Adrenal gland (tissue), 19 donors: ENCODE measurements at places on chromosomes 2 and 18. TPM values are rescaled to one million over a fixed set of nuclear protein-coding genes. Genes with fewer than 3 reads are reported as not detected.

DNA sequence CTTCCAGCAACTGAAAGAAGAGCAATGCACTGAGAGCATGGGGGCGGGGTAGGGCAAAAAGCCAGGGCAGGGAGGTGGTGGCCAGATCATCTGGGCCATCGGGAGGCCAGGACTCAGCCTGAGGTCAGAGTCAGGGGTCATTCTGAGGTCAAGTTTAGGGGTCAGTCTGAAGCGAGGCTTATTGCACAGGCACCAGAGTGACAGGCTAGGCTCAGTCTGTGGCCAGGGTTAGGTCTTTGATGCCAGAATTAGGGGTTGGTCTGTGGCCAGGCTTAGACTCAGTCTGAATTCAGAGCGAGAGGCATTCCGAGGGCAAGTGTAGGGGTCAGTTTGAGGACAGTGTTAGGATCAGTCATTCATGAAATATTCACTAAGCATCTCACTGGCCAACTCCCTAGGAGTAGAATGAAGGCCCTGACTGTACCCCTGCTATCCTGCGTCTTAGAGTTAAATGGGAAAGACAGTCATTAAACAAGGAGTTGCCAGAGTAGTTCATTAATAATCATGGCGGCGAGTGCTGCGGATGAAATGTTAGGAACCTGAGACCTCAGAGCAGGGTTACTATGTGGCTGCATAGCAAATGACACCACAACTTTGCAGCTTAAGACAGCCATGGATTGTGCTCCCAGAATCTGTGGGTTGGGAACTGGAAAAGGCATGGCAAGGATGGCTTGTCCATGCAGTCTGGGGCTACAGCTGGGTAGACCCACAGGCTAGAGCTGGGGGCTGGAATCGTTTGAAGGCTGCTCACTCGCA lies 198.7 kb downstream of the CYP26B1 start:
- no peak for DNase-seq

- no peak for DNase-seq
These were observed 211.0 kb upstream of the SIX2 start for GRCh38 chr2:45220227-45220626.

GRCh38 chr2:78051480-78051879 lies 529.3 kb upstream of the LRRTM4 start:
- DNase-seq, result no peak

DNA sequence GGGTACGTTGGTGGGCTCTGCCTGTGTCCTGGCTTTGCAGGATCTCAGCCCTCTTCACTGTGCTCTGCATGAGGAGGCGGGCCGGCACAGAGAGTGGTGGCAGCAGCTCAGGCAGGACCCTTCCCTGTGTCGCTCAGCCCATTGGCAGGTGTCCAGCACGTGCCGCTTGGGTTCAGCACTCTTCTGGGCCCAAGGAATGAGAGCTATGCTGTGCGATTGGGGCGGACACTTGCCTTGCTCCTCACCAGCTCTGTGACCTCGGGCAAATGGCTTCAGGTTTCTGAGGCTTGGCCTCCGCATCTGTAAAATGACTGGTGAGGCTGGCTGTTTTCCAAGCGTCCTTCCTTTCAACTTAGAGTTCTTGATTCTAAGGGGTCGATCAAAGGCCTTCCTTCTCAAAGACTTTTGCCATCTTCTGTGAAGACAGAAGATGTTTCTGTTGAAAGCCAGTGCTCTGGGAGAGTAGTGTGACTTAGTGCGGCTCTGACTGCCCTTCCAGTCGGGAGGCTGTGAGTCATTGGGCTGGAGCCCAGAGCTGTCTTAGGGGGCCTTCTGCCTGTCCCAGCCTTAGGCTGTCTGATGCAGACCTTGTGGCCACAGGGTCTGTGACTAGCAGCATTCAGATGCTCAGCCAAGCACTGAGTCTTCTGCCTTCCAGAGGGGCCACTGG lies 35.6 kb downstream of the GLI2 start:
- peak; percentile 52 for DNase-seq

GRCh38 chr18:75376004-75376403 lies 51.5 kb downstream of the SMIM21 start:
- no peak for DNase-seq

GRCh38 chr2:174024524-174025270 lies 59.5 kb upstream of the SP3 start:
- DNase-seq, result peak; percentile 73

DNA sequence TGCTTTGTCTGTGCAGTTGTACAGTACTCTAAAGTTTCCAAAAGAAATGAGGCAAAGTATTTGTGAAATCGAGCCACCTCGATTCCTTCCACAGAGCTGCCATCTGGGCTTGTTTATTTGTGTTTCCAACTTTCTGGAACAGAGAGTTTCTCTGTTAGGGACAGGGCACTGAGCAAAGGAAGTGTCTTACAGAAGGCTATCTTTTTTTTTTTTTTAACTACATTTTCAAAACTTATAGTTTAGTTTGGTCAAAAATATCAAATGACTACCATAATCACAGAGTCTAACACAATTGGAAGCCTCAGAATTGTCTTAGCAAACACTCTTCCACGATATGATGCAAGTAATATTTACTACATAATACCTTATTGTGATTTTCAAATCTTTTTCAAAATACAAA lies 796 bp downstream of the RFTN2 start:
- DNase-seq, result no peak

- DNase-seq, result no peak
These were observed 7.7 kb downstream of the APLF start for GRCh38 chr2:68475110-68475509.

GRCh38 chr2:65364986-65365733 lies 67.2 kb downstream of the SPRED2 start:
- no peak for DNase-seq

DNA sequence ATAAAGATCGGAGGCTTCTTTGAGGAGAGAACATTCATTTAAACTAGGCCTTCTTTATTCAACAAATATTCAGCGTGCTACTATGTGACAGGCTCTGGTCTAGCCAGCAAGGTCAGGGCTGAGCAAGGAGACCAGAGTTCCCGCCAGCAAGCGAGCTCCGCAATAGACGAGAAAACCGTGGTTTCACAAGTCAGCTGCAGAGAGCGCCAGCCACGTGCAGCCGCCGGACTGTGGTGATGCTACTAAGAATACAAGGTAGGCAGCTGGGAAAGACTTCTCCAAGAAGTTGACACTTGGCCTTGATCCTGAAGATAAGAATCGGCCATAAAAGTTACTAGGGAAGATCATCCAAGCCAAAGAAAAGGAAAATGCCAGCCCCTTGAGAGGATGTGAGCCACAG lies 533.7 kb upstream of the SALL3 start:
- no peak for DNase-seq

DNA sequence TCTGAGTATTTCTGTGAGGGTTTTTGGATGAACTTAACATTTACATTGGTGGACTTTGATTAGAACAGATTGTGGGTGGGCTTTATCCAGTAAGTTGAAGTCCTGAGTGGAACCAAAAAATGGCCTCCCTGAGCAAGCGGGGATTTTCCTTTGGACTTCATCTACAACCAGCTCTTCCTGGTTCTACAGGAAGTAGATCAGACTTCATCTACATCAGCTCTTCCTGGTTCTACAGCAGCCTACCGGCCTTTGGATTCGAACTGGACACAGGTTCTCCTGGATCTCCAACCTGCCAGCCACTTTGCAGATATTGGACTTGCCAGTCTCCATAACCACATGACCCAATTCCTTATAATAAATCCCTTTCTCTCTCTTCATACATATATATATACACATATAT lies 79.9 kb upstream of the STK39 start:
- DNase-seq, result no peak

GRCh38 chr18:35241448-35241804 lies 592 bp downstream of the ZNF397 start:
- no peak for DNase-seq

GRCh38 chr18:22998344-22998743 lies 65.2 kb downstream of the RBBP8 start:
- DNase-seq, result no peak

- no peak for DNase-seq
These were observed 780.1 kb upstream of the LINC00305 start for GRCh38 chr18:64929036-64929435.

GRCh38 chr18:23122334-23123229 lies 12.7 kb upstream of the CABLES1 start:
- no peak for DNase-seq

DNA sequence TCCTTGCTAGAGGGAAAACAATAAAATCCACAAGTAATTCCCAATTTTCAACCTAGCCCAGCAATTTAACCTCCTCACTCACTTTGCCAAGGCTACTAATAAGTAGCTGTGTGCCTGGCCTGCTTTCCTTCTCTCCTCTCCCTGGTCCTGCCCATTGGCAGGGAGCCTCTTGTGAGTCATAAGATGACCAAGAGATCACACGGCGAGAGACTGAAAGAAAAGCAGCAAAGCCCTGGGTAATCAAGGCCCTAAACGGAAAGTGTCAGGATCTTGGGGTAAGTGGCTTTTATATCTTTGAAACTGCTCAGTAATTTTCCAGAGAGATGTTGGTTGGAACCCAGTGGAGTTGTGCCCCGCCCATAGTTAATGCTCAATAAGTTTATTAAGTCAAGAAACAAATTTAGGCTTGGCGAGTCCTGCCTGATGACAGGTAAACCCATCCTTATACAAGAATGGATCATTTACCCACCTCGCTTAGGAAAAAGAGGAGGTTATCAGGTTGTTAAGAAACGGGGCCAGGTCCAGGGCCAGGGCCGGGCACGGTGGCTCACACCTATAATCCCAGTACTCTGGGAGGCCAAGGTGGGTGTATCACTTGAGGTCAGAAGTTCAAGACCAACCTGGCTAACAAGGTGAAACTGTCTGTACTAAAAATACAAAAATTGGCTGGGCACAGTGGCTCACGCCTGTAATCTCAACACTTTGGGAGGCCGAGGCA lies 10.0 kb upstream of the ADAM17 start:
- peak; percentile 89 for DNase-seq

DNA sequence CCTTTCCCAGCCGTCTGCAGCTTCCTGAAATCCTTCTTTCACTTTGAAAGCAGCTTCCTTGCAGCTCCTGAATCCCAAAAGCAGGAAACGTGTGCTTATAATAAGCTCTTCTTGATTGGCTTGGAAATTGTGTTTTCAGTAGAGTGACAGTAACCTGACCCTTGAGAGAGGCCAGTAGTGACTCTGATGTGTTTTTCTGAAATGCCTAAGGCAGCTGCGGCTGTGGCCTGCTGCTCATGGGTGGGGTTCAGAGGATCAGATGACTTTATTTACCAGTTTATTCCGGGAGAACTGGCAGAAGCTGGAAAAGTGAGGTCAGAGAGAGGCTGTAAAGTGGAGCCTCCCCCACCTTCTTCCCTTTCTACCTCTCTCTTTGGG lies 31.9 kb upstream of the RPIA start:
- DNase-seq, result no peak

DNA sequence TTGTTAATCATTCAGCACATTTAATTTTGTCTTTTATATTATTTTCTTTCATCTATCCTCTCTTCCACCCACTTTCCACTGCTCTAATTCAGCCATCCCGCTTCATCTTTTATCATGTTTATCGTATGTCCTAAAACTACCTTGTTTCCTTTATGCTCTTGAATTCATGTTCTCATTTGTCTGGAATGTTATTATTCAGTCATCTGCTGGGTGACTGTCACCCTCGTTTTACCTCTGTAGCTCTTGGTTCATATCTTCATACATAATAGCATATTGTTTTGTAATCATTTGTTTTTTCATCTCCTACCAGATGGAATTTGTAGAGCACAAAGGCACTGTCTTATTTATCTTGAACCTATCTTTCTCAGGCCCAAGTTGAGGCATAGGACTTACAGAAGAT lies 37.0 kb downstream of the SMCHD1 start:
- no peak for DNase-seq

DNA sequence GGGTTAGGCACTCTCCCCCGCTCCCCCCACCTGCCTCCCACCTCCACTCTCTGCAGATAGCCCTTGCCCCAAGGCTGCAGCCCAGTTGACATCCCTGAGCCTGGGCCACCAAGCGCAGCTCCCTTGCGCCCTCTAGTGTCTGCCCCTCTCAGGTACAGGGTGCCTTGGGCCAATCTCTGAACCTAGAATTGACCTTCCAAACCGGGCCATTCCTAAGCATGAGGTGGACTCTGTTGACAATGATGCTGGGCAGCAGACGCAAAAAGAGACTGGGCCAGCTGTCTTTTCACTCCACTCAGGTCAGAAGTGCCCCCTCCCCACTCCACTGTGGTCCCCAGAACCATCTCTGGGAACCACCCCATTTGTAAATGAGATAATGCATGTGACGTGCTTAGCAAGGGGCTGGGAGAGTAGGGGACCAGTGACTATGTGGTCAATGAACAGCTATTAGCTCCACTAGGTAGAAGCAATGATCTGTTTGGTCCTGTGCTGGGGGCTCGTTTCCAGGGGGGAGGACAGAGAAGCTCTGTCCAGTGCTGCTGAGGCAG lies 43.3 kb upstream of the PLB1 start:
- peak; percentile 91 for DNase-seq

GRCh38 chr2:56021136-56021474 lies 97.5 kb upstream of the EFEMP1 start:
- no peak for DNase-seq

DNA sequence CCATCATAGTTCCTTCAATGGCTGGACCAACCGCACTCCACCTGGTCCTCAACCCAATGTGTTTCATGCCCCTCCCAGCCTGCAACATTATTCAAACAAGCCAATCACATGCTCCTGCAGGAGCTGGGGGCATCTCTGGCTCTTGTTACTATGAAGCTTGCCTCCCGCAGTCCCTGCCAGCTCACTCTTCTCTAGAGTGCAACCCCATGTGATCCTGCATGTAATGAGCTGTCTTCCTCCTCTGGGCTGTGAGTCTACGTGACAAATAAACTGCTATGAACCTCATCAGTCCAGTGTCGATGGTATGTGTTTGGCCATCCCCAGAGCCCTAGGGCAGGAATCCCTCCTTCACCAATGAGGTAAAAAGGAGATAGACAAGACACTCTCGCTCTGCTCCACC lies 15.8 kb upstream of the BOD1L2 start:
- DNase-seq, result no peak

- no peak for DNase-seq
These were observed 98.1 kb downstream of the ZEB2 start for GRCh38 chr2:144421606-144422510.

GRCh38 chr2:196170606-196171247 lies 651 bp downstream of the STK17B start:
- peak; percentile 26 for DNase-seq

DNA sequence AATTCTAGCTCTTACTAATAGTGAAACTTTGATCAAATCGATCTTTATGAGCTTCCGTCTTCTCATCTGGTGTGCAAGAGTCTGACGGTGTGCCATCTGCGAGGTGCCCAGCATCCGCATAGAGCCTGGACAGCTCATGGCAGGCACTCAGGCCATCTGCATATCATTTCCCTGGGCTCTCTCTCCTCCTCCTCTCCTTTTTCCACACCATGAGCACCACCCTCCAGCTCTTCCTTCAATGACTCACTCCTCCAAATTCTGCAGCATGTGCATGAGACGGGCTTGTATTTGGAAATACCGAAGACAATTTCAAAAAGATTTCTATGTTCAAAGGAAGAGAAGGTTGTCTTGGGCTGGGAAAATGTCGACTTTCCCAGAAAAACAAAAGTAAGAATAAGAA lies 161.1 kb downstream of the CCBE1 start:
- DNase-seq, result no peak

- DNase-seq, result no peak
These were observed 23.1 kb upstream of the DSG3 start for GRCh38 chr18:31424383-31424988.

Gene VWA3B
- not detected for total RNA-seq

Gene CRYGD
- total RNA-seq, result not detected

Gene REG3A
- total RNA-seq, result 1.7 TPM

Gene THOC1
- total RNA-seq, result 36.4 TPM

Gene CD8B
- total RNA-seq, result 0.42 TPM

Gene SPATS2L
- total RNA-seq, result 48.7 TPM

Gene DNAJC5G
- not detected for total RNA-seq

Gene ARHGEF4
- total RNA-seq, result 6.1 TPM

Gene TMEM163
- total RNA-seq, result 8.3 TPM

Gene PNO1
- 15.1 TPM for total RNA-seq

Gene IL36B
- total RNA-seq, result not detected

Gene NDUFAF7
- 19.8 TPM for total RNA-seq
